Retina (tissue), 1 donor: ENCODE measurements at places on chromosomes 1 and 21.
A peak's percentile ranks its signal among the peaks of the same experiment; 100 is the strongest.

DNA sequence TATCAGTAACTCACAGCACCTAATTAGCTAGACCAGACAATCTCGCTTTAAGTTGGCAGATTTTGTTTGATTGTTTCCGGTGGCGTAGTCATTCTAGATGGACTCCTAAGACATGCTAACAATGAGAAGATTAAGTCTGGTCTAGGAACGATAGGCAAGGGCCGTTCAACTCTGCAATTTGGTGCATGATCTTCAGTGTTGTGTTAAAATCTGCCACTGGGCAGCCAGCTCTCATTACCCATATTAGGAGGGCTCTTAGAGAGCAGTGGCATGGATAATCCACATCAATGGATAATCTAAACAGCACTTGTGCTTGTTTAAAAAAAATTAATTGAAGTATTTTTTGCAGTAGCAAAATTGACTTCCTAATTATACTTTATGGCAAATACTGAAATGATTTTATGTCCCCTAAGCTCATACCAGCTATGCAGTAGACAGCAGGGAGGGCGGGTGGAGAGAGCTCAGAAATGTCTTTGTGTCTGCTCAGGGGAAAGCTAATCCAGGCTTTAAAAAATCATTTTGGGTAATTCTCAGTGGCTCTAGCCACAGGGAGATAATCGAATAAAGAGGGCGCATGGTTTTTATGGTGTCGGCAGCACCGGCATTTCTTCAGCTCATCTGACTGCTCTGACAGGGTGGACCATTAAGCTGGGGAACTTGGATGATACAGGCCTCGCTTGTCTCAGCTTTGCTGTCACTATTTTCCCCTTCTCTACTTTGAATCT is 48.5 kb upstream of the IKBKE start:
- DNase-seq: peak; percentile 10

GRCh38 chr1:212700223-212700891 is 717 bp upstream of the BATF3 start:
- peak; percentile 69 for DNase-seq

DNA sequence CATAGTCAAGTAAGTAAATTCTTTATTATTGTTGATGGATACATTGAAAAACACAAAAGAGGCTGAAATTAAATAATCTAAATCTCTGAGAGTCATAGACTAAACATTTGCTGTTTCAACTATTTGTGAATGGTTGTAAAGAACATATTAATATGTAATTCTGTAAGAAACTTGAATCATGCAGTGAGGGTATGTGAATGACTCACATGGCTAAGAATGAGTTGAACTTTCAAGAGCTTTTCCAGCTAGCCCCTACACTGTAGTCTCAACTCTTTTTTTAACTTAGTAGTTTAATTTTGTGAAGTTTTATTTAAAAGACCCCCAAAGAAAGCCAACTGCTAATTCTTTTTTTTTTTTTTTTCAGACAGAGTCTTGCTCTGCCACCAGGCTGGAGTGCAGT is 588.1 kb downstream of the DPYD start:
- no peak for DNase-seq

- DNase-seq: no peak
These were observed 25.0 kb downstream of the AGPAT3 start for GRCh38 chr21:43890042-43890441.

DNA sequence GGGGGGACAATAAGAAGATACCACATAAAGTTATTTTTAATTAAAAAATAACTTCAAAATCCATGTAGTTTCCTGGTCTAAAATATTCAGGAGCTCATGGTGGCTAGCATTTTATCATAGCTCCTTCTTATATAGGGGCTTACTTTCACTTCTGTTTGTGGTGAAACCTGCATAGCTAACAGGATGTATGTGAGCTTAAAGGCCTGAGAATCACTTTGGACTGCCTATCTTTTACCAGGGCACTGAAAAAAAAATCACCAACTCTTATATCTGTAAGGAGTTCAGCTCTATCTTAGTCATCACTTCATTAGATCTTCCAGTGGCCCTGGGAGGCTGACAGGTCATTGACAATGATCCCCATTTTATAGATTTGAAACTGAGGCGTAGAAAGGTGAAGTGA is 21.3 kb downstream of the UROD start:
- no peak for DNase-seq

- peak; percentile 38 for DNase-seq
These were observed 35.7 kb upstream of the SIM2 start for GRCh38 chr21:36663033-36663855.

DNA sequence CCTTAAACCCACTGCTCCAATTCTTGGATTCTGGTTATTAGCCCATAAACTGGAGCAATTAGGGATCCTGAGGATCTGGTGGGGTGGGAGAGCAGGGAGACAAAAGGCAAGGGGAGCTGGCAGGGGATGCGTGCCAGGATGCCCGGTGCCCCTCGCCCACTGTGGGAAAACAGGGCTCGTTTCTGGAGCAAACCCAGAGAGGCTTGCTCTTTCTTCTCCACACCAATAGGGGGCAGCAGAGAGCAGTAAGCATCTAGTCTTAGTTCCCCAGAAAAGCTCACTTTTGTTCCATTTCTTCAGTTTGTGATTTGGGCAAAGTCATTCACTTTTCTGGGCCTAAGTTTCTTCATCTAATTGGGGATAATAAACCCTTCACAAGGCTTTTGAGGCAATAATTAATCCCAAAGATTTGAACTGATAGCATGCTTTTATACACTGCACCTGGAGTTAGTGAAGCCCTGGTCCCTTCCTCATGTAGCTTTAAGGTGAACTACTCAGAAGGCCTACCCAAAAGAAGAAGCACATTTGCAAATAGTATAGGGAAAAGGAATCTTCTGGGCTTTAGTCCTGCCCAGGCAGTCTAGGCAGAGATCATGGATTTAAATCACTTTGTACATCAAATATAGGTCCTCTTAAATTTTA is 160.6 kb upstream of the USP24 start:
- peak; percentile 54 for DNase-seq

DNA sequence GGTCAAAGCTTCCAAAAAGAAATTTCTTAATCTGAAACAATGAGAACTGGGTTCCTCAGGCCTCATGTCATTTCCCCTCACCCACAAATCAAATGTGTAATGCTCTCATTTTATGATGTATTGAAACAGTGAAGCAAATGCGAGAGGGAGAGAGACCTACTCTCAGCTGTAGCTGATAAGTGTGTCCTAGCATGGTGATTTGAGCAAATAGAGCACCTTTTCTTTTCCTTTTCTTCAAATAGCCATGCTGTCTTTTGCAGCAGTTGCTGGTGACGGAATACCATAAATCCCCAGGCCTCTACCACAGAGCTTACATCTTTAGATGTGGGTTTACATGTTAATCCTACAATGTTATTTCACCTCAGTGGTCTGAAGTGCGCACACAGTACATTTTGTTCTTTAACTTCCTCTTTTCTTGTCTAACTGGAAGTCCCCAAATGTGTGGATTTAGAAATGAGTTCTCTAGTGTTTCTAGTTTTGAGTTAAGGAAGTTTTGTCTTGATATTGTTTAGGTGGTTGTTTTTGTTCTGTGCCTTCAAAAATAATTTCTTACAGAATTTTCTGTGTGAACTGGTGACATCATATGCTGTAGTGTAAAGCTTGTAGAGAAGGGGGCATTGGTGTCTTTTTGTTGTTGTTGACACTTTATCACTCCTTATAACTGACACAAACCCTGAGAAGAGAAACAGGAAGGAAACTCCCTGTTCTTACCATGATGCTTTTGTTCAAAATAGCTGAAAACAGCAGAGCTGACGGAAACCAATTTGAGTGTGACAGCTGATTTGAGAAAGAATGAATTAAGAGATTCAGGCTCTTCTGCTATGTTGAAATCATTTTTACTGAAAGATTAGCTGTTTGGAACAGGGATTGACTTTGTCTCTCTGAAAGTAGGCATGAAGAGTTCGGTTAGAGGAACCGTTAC is 12.2 kb downstream of the SMAP2 start:
- DNase-seq: no peak

GRCh38 chr1:61056573-61057439 is 25.6 kb upstream of the NFIA start:
- DNase-seq: peak; percentile 89

- DNase-seq: no peak
These were observed 33.1 kb downstream of the PRDM2 start for GRCh38 chr1:13732971-13733667.

DNA sequence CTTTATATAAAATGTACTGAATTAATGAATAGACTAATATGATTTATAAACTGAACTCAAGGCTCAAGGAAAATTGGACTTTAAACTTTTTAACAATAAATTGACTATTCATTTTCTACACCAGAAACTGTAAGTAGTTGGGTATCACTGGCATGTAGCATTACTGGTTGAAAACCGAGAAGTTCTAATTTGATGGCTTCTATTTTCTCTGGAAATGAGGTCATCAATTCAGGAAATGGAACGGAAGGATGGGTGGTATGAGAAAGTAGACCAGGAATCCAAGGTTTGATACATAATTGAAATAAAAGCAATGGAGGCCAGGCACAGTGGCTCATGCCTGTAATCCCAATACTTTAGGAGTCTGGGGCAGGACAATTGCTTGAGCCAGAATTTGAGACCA is 50.4 kb downstream of the RERE start:
- no peak for DNase-seq

DNA sequence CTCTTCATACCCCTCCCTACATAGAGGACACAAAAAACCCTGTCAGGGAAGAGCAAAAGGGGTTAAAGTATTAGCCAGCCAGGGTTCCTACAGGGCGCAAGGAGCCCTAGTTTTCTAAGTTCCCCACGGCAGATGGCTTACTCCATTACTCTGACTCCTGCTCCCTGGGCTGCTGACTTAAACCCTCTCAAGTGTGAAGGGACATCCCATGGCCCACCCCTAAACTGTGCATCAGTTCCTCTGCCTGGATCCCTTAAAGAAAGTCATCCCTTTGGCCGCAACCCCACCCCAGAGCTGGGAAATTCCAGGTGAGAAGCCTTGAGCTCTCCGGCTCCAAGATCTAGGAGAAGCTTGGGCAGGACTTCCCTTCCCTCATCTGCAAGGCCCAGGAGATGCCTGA is 236.0 kb downstream of the TOMM20 start:
- DNase-seq: no peak

GRCh38 chr1:30912913-30913652 is 4.5 kb upstream of the SDC3 start:
- DNase-seq: no peak

DNA sequence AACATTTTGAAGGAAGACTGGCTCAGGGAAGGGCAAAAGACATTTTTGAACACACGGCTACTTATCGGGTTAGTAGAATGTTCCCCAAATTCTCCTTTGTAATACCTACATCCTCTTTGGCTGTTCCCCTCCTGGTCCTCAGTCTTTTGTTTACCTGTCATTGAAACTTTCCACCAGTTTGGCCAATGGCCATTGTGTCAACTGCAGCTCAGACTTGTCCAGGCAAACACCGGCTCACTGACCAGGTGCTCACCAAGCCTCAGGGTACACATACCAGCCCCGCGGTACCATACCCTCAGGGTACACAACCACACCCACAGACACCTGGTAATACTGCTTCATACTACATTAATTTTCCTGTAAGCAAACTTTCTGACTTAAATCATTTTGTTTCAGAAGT is 84.8 kb upstream of the ZNF648 start:
- DNase-seq: no peak

DNA sequence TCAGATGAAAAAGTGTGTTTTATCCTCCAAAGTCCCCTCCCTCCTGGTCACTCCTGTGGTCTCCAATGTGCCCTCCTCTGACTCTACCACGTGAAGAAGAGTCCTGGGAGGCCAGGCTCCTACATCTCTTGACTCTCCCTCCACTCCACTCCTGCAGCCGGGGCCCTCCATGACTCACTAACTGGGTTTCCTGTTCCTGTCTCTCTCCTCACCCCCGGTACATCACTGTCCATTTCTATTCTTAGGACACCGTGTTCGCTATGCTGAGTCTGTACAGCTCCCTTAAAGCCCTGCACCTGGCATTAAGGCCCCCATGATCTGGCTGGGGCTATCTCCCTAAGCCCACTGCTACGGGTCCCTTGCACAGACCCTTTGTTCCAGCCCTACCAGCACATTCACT is 93.4 kb downstream of the BCAR3 start:
- DNase-seq: no peak

GRCh38 chr1:166929911-166930310 is 45.4 kb downstream of the ILDR2 start:
- DNase-seq: no peak

GRCh38 chr21:44443291-44443890 is 11.9 kb upstream of the LRRC3 start:
- no peak for DNase-seq

DNA sequence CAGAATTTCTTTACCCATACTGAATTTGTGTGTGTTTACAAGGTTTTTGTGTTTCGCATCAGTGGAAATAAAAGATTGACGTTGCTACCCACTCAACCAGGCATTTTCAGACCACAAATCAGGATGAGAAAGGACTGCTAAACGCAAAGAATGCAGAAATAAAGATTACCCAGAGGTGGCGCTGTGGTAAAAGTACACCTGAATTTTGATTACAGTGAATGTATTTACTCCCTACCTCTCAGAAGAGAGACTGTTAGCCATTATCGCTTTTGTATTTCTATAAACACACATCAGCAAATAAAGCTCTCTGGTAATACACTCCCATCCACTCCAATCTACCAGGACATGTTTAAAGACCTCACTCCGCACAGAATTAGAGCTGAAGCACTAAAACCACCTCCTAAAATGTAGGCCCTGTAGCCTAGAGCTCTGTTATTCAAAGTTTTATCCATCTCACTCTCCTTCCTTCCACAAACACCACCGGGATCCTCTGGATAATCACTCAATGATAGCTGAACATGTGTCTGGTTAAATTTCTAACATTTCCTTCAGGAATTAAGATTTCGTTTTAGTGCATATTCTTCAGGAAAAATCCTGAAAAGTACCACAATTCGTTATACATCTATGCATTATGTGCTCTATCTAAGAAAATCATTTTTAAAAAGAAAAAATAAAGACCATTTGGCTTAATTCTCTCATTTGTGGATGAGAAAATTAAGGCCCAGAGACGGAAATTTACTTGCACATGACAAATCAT is 2.5 kb upstream of the LMO4 start:
- peak; percentile 63 for DNase-seq

DNA sequence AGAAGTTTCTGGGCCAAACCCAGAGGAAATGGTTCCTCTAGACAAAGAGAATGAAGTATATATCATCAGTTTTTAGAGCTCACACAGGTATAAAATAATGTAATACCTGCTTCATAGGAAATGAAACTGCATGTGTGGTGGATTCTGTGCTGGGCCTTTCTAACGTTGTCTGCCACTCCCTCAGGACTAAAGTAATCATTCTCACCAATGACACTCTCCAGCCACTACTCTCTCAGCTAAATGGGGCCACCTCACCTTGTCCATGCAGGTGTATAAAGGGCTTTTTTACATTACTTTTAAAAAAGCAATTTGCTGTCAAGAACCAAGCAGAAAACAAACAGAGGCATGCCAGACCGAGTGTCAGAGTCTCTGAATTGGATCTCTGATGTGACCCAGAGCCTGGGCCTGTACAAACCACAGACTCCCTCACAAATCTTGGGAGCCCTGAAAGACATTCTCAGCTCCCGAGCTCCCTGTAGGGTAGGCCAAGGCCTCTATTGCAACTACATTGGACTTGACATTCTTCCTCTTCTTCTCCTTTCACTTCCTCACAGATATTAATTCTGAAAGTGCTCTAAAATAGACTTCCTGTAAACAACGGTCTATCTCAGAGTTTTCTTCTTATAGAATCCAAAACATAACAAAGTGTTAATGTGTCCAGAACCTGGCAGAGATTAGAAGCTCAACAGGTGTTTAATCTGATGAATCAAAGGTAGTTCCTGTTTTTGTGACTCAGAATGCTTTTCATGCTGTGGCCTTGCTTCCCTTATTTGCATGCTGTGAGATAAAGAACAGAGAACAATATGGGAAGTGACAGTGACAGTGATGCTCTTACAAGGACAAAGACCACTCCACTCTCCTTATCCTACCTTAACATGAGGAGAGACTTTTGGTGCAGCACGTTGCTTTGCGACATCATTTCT is 8.6 kb downstream of the AIM2 start:
- no peak for DNase-seq

GRCh38 chr1:223621312-223621734 is 44.2 kb downstream of the CAPN8 start:
- no peak for DNase-seq
